ENCODE measurements at places on chromosomes 16 and 17.

DNA sequence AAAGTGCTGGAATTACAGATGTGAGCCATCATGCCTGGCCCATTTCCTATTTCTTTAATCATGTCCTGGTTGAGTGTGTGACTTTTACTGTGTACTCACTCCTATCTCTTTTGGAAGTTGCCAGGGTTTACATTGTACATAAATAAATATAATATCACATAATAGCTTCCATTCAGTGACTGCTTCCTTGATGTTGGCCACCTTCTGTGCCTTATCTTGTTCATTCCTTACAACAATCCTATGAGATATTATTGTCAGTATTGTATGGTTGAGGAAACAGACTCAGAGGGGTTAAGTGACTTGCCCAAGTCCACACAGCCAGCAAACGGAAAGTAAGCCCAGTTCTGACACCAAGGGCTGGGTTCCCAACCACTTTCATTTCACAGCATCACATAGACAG, 16.9 kb downstream of the TMC5 start:
- no peak for DNase-seq

DNA sequence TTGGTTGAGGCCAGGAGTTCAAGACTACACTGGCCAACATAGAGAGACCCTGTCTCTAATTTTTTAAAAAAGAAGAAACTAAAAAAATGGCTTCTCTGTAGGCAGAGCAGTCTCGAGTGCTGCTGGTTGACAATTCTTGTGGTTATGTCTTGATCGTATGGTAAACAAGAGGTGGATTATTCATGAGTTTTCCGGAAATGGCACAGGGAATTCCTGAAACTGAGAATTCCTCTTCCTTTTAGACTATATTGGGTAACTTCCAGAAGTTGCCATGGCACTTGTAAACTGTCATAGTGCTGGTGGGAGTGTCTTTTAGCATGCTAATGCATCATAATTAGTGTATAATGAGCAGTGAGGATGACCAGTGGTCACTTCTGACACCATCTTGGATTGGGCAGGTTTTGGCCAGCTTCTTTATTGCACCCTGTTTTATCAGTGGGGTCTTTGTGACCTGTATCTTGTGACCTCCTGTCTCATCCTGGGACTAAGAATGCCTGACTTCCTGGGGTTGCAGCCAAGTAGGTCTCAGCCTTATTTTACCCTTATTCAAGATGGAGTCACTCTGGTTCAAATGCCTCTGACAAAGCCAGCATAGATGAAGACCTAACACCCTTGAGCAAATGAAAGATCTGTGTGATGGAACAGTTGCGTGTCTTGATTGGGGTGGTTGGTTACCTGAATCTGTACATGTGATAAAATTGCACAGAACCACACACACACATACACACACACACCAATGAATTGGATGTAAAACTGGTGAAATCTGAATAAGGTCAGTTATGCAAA, 30.2 kb downstream of the BMERB1 start:
- DNase-seq: no peak

DNA sequence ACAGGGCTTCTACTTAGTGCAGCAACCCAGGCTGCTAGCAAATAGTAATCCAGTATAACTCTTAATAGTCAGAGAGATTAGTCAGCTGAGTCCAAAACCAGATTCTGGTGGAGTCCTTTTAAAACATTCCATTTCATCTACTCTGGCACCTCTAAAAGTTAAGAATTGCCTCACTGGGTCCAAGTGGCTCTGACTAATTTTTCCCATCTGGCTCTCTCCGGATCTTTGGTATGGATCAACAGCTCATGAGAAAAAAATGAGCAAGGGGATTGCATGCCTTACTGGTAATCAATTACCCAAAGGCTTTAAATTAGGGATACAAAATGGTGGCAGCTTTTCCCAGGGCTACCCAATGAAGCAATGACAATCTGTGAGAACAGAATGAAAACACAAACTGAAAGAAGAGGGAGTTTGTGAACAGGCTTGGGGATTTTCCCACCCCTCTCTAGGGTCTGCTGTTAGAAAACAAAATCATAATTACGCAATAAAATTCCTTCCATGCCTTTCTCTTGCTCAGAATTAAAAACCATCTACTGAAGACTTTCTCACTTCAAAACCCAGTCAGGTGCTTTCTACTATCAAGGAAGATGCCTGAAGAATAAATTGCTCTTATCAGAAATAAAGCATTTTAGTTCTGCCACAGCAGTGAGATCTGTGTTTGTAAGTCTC, 84.6 kb upstream of the PMFBP1 start:
- no peak for DNase-seq

GRCh38 chr16:65817066-65817465, 549.4 kb upstream of the CDH5 start:
- no peak for DNase-seq

- no peak for DNase-seq
Observed at GRCh38 chr16:88749358-88749757, 35.7 kb downstream of the PIEZO1 start.

DNA sequence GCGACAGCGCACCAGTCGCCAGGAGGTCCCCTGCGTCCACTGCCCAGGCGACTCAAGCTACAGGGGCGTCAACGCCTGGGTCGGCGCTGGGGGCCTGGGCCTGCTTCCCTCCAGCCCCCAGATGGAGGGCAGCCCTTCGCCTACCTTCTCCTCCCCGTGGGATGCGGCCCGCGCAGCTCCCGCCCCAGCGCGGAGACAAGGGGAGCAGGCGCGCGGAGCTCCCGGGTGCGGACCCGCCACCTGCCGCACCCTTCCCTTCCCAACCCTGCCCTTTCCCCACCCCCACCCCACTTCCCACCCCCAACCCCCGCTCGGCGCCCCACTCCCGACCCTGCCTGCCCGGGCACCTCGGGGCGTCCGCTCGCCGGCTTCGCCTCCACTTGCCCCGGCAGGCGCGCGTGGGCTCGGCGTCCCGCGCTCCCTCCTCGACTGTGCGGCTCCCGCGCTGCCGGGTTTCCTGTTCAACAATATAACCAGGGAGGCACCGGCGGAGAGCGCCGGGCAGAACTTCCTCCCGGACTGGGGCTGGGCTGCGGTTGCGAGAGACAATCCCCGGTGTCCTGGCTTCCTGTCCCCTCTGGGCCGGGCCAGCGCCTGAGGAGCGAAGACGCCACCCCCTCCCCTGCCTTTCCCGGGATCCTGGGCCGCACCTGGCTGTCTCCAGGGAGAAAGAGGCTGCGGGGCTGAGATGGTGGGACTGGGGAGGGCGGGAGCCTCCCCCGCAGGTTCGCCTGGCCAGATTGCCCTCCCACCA, at the start of gene ARHGAP27:
Gene ARHGAP27 (minus strand): TSS at position 466 of the 754 bp plus-strand sequence. CDS start 2,591 bp downstream, outside the sequence.
- DNase-seq: no peak
